Right lung (tissue), 10 donors: ENCODE measurements at places on chromosomes 6 and 20.

- DNase-seq, result no peak
Measured at GRCh38 chr6:131216246-131216645, 81.0 kb downstream of the AKAP7 start.

DNA sequence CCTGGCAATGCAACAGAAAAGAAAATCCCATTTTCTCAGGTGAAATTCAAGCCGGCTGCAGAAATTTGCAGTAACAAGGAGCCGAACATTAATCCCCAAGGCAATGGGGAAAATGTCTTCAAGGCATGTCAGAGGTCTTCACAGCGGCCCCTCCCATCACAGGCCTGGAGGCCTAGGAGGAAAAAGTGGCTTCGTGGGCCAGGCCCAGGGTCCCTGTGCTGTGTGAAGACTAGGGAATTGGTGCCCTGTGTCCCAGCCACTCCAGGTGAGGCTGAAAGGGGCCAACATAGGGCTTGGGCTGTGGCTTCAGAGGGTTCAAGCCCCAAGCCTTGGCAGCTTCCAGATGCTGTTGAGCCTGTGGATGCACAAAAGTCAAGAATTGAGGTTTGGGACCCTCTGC is 111.7 kb downstream of the CD24 start:
- DNase-seq, result no peak

DNA sequence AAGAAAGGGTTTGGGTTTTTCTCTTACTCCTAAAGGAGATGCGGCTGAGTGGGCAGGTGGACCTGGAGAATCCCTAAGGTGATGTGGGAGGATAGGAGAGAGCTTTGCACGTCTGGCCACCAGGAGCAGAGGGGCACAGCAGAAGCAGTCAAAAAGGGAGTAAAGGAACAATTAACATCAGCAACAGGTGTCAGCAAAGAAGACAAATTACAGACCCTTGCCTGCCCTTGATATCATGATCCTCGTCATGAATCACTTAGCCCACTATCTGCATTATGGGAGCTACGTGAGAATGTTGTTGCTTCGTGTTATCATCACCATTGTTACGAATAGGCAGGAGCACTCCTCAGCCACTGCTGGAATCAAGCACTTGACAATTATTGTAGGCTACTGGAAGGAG is 25.5 kb upstream of the ARG1 start:
- no peak for DNase-seq

GRCh38 chr6:47262231-47262630 is 47.5 kb downstream of the TNFRSF21 start:
- DNase-seq, result no peak

- DNase-seq, result peak; percentile 35
Measured at GRCh38 chr20:55774628-55775027, 230.7 kb downstream of the CBLN4 start.

- DNase-seq, result no peak
Measured at GRCh38 chr20:61795669-61796630, 269.7 kb downstream of the TAF4 start.

DNA sequence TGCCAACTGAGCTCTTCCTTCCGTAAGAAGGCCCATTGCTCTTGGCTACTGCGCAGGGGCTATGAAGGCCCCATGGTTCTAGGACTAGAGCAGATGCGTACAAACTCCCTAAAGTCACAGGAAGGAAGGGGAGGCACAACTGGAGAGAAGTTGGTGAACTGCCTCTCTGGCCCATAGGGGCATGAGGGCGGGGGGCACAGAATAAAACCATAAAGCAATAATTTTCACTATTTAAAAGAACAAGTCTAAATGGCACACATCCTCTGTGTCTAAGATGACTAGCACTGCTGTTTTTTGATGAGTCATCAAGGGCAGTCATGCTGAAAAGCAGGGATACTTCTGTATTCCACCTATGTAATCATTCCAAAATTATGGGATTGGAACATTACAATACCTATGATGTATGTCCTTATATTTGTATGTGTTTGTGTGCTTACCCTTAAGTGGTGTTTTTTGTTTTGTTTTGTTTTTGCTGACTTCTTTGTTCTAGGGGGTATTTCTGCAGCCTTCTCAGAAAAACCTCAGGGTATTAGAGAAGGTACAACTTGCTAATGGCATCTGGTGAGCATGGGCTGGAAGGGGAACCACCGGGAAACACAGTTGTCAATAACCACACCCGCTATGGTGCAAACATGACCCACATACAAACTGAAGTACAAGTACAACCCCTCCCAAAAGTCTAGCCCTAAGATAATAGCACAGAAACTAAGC is 36.9 kb downstream of the B4GALT5 start:
- DNase-seq, result no peak

DNA sequence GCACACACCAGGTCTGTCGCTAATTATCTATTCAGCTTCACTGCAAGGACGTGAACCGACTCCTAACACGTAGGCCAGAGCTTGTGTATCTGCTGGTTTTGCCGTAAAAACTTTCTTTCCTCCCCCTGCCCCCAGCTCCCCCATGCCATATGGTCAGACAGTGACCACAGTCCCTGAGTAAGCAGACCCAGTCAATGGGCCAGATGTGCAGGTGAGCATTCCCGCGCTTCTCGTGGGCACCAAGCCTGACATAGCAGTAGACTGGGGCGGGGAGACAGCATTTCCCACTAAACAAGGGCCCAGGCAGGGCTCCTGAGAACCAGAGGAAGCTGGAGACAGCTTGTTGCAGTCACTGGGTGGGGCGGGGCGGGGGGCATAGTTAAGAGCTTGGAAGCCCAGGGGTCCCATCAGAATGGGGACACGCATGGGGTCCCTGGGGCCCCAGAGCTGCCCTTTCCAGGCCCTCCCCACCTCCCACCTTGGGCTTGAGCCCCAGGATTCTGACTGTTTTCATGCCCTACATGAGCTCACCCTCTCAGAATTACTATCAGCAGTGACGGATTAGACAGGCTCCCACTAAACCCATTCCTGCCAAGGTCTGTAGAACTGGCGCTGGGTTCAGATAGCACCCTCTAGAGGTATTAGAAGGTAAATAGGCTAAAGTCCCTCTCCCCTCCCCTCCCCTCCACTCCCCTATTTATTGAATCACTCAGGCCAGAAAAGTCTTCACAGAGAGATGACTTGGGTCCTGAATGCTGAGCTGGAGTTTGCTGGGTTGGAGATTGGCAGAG is 51.8 kb downstream of the CDH26 start:
- DNase-seq, result no peak

- DNase-seq, result no peak
Measured at GRCh38 chr20:35088231-35089145, 4.1 kb downstream of the TRPC4AP start.

GRCh38 chr6:27478141-27478705 is 5.3 kb upstream of the ZNF184 start:
- no peak for DNase-seq

DNA sequence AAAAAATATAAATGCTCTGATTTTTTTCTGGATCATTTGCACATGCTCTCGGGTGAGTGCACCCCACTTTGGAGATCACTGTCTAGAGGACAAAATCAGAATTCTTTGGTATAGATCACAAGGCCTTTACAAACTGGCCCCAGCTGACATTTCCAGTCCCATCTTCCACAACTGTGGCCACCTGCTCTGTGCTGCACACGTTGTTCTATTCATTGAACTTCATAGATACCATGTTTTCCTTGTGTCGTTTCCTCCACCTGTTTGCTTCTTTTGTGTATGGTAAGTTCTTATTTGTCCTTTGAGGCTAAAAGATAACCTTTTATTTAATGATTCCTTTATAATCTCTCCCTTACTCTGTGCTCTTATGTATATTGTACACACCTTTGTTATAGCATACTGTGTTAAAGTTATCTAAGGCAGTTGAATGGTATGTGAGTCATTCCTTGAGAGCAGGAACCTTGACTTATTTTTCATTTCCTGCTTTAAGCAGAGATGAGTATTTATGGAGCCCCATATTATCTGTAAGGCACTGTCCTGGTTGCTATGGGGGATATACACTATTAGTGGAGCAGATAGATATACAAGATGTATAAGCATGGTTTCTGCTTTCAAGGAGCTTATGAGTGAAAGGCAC is 12.0 kb upstream of the SLC17A5 start:
- DNase-seq, result no peak

GRCh38 chr20:33772439-33772838 is 38.7 kb upstream of the CHMP4B start:
- no peak for DNase-seq

DNA sequence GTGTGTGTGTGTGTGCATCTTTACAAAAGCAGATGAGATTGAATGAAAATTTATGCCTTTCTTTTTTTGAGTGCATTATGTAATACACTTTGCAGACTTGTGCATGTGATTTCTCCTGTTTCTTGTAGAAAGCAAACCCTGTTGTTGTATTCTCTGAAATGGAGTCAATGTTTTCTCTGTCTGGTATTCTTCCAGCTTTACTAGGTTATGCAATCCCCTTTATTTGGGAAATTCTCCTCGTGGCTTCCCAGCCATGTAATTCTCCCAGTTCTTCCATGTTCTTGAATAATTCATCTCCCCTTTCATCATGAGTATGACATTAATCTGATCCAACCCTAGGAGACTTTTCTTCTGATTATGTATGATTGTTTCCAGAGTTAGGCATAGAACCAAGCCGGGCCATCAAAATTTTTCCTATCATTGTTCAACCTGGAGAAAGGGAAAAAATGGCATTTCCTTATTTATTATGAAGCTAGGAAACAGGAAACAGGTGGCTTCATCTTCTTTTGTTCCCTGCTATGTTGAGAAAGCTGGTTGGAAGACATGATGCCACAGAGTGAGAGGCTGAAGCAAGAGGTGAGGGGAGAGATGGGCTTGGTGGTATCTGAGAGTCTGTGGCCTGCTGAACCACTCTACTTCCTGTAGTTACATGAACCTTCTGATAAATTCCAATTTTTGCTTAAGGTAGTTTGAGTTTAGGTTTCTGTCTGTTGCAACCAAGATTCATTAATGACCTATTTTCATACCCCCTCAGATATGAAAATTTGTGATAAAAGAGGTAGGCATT is 68.8 kb downstream of the PRL start:
- DNase-seq, result no peak

- DNase-seq, result peak; percentile 62
Measured at GRCh38 chr6:137637121-137637520, 142.9 kb upstream of the OLIG3 start.

DNA sequence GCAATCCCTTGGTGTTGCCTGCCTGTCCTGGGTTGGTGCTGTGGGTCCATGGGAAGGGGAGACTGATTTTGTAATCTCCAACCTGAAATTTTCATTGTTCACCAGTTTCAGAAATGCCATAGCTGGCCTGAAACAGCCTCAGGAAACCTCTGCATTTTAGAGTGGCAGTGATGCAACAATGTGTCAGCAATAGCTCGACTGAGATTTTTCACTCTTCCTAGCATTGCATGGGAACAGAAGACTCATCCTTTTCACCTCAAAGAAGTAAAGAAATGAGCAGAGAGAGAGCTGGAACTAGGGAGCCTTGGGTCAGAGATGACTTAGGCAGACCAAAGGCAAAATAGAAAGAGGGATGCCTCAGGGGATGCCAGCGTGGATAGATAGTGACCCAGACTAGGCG is 23.7 kb upstream of the TMEM14A start:
- DNase-seq, result no peak

GRCh38 chr6:25995507-25995906 is 32.9 kb downstream of the TRIM38 start:
- no peak for DNase-seq

DNA sequence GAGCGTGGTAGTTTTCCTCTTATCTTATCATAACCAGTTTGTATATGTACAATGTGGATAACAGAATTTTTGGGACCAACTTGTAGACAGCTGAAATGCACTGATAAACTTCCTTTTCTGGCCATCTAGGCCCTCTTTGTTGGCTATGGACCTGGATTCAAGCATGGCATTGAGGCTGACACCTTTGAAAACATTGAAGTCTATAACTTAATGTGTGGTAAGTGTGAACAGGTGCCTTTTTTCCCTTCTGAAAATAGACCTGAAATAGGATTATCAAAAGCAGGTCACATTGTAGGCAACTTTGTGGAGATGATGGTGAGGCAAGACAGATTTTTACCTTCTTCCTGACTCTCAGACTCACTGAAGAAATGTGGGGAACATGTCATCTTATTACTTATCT is 67.8 kb downstream of the ENPP1 start:
- no peak for DNase-seq

GRCh38 chr6:87049779-87050178 is 45.1 kb downstream of the CGA start:
- no peak for DNase-seq

GRCh38 chr6:2828629-2829028 is 13.0 kb downstream of the SERPINB1 start:
- no peak for DNase-seq

GRCh38 chr6:105191351-105191750 is 11.5 kb upstream of the POPDC3 start:
- no peak for DNase-seq

- DNase-seq, result no peak
Measured at GRCh38 chr20:61634376-61635145, 382.5 kb downstream of the CDH4 start.

DNA sequence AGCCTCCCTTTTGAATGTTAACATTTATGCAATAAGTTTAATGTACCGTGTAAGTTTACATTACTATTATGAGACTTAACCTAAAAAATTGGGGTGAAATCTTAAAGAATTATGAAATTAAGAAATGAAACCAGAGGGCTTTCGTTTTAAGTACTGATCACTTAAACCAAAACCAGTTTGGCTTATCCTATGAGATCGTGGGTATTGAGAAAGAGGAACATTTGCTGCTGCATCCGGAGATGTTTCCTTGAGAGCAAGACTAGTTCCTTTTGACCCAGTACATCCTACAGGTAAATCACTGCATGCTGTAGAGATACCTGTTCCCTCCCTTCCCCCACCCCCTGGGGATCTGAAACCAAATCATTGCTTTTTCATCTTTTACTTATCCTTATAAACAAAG is 201.3 kb downstream of the ESR1 start:
- DNase-seq, result no peak

DNA sequence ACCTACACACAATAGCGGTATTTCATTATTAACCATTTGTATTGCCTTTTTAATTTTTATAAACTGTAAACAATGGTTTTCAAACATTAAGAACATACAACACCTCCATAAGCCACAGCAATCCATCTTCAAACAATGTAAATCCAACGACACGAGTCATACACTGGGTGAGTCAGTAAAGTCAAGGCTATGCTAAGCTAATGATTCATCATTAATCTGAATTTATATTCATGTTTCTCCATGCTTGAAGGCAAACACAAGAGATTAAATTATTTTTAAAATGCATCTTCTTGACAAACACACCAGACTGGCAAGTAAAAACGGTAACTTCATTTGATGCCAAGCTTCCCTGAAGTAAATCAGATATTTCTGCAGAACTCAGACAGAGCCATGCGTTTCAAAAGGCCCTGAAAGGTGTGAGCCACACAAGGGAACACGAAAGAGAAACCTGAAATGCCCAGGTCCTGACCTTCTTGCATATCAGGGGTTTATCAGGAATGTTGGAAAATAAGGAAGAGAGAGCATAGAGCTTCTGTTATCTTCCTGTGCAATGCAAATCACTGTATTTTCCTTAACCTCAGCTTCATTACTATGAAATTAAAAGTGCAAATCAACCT is 162.5 kb downstream of the ALDH8A1 start:
- no peak for DNase-seq

GRCh38 chr6:22765015-22765414 is 195.6 kb downstream of the HDGFL1 start:
- no peak for DNase-seq

- no peak for DNase-seq
Measured at GRCh38 chr6:73062837-73063236, 162.5 kb downstream of the KHDC1L start.
